ENCODE measurements at places on chromosomes 7 and 10.

- DNase-seq = no peak
Observed at GRCh38 chr10:72106154-72106849, 18.0 kb upstream of the SPOCK2 start.

- DNase-seq = no peak
Observed at GRCh38 chr7:13282377-13282980, 595.0 kb downstream of the ARL4A start.

- no peak for DNase-seq
Observed at GRCh38 chr10:5600908-5601307, 65.5 kb downstream of the ASB13 start.

- DNase-seq = no peak
Observed at GRCh38 chr10:111117528-111118277, 40.9 kb downstream of the ADRA2A start.

DNA sequence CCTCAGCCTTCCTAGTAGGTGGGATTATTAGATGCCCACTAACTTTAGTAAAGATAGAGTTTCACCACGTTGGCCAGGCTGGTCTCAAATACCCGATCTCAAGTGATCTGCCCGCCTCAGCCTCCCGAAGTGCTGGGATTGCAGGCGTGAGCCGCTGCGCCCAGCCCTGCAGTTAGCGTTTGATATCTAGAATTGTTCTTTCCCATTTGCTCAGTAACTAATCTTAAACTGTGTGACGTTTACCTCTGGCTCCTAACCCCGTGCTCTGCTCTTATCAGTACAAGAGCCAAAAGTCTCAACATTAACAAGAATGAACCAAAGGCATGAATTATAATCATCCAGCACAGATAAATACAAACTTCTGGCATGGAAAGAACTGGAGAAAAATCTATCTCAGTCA lies 47.4 kb downstream of the IGF2BP3 start:
- no peak for DNase-seq

GRCh38 chr10:96352582-96352981 lies 6.2 kb downstream of the OPALIN start:
- DNase-seq = no peak

- no peak for DNase-seq
Observed at GRCh38 chr7:91031757-91032156, 232.5 kb upstream of the FZD1 start.

- no peak for DNase-seq
Observed at GRCh38 chr7:74056096-74056915, 27.3 kb upstream of the LIMK1 start.

- peak; percentile 54 for DNase-seq
Observed at GRCh38 chr7:39609113-39609934, 14.0 kb upstream of the RALA start.

DNA sequence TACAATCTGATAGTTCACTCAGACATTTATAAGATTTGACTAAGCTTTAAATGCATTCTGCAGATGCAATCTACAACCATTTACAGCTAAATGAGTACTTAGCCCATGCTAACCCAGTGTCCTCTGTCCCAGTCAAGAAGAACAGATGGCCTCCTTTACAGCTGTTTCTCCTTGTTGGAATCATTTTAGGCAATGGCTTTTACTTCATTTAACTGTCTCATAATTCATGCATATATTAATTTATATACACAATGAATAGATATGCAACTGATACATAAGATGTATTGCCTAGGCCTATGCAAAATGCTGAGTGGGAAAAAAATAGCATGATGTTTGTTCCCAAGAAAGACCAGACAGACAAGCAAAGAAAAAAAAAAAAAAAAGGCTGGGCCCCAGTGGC lies 82.2 kb downstream of the TSPAN12 start:
- DNase-seq = no peak

DNA sequence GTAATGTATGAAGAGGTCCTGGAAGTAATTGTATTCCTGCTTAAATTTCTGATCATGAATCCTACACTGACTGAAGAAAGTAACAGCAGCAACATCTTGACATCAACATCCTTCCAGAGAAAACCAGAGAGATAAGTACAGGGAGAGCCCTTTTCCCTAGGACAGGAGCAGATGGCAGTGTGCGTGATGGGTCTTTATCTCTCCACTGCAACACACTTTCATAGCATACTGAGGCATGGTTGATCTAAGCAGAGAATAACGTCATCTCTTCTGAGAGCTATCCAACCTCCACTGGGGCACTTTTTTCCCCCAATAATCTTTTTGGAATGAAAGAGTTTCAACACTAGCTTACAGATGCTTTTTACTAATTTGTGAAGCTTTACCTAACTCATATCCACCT lies 342 bp downstream of the OR2A25 start:
- no peak for DNase-seq

DNA sequence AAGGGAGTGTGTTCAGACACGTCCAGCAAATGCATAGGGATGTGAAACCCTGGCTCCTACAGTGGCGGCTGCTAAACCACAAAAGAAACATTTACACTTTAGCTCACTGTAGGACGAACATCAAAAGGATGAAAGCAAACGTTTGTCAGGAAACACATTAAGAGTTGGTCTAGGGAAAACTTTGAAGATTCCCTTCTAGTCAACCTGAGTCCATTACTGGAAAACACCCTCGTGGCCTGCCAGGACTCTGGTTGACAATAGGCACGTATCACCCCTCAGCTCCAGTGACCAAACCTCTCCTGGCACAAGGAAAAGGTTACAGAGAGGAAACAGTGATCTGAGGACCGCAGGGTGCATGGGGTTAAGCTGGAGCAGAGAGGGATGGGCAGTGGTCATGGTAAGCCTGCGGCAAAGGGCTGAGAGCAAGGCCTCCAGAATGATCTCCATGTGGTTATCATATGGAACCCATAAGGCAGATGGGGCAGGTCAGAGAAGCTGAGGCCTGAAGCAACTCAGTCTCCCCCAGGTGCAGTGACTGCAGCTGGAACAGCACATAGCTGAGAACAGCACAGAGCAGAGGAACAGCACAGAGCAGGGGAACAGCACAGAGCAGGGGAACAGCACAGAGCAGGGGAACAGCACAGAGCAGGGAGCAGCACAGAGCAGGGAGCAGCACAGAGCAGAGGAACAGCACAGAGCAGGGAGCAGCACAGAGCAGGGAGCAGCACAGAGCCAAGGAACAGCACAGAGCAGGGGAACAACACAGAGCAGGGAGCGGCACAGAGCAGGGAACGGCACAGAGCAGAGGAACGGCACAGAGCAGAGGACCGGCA lies 49.9 kb downstream of the CHST15 start:
- no peak for DNase-seq

DNA sequence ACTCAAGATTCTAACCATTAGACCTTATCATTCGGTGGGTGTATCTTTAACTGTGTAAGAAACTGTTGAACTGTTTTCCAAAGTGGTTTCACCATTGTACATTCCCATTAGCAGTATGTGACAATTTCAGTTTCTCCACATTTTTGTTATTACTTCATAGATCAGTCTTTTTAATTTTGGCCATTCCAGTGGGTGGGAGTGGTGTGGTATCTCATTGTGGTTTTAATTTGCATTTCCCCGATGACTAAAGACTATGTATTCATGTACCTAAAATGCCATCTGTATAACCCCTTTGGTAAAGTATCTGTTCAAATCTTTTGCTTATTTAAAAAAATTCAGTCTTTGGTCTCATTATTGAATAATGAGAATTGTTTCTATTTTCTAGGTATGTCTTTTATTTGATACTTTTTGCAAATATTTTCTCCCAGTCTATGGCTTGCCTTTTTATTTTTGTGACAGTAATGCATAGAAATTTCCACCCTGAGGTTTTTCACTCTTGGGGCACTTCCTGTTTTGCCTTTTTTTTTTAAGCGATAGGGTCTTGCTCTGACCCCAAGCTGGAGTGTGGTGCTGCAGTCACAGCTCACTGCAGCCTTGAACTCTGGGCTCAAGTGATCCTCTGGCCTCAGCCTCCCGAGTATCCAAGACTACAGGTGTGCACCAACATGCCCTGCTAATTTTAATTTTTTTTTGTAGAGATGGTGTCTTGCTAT lies 141.1 kb upstream of the ITGB1 start:
- no peak for DNase-seq

- no peak for DNase-seq
Observed at GRCh38 chr7:122802301-122802751, 83.9 kb downstream of the CADPS2 start.

DNA sequence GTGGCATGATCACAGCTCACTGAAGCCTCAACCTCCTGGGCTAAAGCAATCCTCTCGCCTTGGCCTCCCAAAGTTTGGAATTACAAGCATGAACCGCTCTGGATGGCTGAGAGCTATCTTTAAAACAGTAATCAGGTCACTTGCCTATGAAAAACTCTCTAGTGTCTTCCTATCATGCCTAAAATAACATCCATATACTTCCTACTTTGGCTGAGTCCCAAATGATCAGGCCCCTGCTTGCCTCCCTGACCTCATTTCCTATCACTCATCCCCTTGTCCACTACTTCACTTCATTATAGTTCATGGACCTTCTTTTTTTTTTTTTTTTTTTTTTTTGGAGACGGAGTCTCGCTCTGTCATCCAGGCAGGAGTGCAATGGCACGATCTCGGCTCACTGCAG lies 28.0 kb downstream of the SEPTIN7 start:
- no peak for DNase-seq

DNA sequence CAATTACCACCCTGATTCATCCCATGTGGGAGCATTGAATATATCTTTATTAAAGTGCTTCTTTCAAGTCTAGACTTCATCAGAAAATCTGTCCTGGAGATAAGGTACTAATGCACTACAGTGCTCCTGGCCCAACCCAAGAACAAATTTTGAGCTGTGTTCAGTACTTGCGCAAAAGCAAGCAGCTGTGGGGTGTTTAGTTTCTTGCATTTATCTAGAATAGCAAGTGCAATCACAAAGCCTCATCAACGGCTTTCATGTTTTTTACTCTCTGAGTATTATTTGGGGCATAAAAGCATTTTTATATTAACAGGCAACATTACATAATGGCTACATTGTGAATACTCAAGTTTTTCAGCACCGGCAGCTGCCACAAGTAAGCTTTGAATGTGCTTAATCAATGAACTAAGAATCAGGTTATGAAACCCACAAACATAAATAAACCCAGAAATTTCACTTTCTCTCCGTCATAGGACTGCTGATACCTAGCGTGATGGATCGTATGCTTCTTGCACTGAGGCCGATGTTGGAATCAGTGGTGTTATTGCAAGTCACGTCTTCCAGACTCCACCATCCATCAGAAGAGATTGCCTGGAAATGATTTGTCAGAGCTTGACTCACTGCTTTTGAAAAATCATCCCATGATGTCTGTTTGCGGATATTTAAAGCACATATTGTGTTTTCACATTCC lies 113.1 kb downstream of the CTTNBP2 start:
- DNase-seq = no peak

DNA sequence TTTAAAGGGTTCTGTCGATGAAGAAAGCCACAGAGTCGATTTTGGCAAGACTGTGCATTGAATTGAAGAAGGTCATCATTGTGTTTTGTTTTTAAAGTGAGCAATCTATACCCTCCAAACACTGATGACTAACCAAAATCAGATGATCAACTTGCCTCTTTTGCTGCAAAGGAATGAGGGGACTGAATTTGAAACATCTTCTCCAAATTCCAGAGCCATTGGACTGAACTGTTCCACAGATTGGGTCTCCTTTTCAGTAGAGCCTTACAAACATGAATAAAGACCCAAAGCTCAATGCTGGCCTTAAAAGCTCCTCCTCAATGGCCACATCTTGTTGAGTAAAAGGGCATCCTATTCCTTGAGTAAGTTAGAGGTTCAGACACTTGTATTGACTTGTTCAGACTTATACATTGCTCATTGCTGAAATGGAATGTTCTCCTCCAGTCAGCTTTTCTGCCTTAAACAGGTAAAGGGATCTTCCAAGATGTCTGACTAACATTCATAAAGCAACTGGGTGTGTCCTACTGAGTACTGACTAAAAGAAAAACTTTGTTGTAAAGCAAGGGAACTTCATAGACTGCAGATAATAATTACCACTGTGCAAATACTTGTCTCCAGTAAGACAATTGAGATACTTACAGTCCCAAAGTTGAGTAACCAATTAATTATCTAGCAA lies 630.6 kb downstream of the KCNMA1 start:
- DNase-seq = no peak

DNA sequence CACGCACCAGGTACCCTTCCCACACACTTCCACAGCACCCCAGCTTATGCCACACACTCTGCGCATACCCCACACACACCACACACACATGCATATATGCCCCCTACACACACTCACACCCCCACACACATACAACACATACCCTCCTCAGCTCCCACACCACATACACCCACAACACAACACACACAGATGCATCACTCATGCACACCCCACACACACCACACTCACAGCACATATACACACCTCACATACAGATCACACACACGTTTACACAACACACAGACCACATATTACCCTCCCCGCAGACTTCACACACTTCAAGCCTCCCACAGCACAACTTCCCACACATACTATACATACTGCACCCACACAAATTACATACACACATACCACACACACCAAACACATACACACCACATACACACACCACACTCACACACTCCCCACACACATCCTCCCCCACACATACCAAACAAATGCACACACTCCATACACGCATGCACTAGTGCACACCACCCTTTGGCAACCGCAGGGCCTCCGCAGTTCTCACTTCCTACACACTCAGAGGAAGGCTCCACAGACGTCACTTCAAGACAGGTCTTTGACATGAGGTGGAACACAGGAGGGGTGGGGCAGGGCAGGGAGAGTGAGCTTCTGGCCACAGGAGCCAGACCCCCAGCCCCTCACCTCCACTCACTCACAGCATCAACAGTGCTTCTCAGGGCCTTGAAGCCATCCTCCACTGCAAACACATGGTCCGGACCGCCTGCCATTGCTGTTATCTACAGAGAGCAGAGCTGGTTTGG lies 18.5 kb upstream of the ANTXRL start:
- DNase-seq = peak; percentile 68

DNA sequence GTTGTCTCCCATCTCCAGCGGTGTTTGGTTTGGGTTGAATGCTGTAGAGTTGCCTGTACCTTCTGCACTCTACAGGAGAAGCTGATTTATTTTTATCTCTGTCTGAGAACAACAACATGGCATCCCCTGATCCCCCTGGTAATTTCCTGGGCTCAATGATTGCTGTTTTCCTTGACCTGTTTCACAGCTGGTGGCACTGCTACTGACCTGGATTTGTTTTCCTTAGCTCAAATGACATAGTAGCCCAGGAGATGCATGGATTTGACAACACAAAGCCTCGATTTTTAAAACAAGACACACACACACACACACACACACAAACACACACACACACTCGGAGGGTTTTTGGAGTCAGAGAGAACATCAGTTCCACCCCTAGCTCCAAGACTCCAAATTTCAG lies 301.6 kb downstream of the NRG3 start:
- no peak for DNase-seq

GRCh38 chr7:152127229-152127628 lies 101.8 kb downstream of the GALNT11 start:
- DNase-seq = no peak

GRCh38 chr7:114504586-114504985 lies 90.0 kb downstream of the FOXP2 start:
- no peak for DNase-seq

- no peak for DNase-seq
Observed at GRCh38 chr10:71980181-71981014, 16.2 kb downstream of the CHST3 start.
